ENCODE measurements at places on chromosomes 1 and 21. TPM values are rescaled to one million over a fixed set of nuclear protein-coding genes. Genes with fewer than 3 reads are reported as not detected.

DNA sequence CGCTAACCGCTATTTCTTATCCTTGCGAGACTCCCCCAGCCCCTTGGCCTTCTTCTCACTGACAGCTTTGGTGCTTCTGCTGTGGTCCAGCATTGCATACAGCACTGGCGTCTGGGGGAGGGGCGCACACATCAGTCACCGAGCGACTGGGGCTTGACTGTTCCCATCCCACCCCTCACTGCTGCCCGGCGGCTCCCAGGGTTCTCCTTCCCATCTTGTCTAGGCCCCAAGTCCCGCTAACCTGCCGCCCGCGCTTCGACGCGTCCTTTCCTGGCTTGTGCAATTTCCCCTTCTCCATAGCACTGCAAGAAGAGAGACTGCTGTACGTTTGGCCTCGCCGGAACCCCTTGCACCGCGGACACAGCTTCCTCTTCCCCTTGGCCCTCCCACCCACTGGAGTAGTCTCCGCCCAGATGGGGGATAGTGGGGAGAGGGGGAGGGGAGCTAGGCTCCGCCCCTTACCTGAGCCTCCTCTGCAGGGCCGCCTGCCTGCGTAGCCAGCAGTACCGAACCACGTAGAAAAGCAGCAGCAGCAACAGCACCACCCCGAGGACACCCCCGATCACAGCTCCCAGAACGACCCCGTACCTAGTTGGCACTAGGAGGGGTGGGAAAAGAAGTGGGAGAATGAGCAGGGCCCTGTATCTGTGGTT is 3.8 kb downstream of the MPZ start:
- peak overlapping the region; percentile 77 for H3K27ac ChIP-seq
- H3K36me3 ChIP-seq = no peaks in the 10 kb centered on the region
- H3K4me3 ChIP-seq = peak overlapping the region; percentile 97

GBP6 gene
- not detected for total RNA-seq

GRCh38 chr1:50704126-50704525 is 255.9 kb downstream of the FAF1 start:
- DNase-seq = no peak
- H3K4me3 ChIP-seq = no peak overlapping the region
- no peaks in the 10 kb centered on the region for H3K27me3 ChIP-seq
- peaks cover 2% of the 10 kb centered on the region for H3K4me1 ChIP-seq
- no peaks in the 10 kb centered on the region for H3K36me3 ChIP-seq
- H3K27ac ChIP-seq = no peak overlapping the region

DNA sequence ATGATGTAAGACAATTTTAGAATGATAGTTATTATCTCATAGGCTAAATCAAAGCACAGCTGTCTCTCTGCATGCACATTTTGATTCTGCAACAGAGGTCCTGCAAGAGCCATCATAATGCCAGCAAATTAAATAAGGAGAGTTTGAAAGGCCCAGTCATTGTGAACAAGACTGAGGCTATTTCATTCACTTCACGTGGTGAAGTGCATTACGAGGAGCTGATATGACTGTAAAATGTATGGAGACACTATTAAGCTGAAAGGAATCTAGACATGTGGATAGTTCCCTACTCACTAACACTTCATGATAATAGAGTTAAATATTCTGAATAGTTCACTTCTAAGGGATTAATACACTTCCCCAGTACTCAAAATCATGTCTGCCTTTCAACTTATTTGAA is 299.0 kb downstream of the SMYD3 start:
- H3K27ac ChIP-seq = no peak overlapping the region
- no peaks in the 10 kb centered on the region for H3K36me3 ChIP-seq
- no peaks in the 10 kb centered on the region for H3K27me3 ChIP-seq
- no peaks in the 10 kb centered on the region for H3K4me1 ChIP-seq

DNA sequence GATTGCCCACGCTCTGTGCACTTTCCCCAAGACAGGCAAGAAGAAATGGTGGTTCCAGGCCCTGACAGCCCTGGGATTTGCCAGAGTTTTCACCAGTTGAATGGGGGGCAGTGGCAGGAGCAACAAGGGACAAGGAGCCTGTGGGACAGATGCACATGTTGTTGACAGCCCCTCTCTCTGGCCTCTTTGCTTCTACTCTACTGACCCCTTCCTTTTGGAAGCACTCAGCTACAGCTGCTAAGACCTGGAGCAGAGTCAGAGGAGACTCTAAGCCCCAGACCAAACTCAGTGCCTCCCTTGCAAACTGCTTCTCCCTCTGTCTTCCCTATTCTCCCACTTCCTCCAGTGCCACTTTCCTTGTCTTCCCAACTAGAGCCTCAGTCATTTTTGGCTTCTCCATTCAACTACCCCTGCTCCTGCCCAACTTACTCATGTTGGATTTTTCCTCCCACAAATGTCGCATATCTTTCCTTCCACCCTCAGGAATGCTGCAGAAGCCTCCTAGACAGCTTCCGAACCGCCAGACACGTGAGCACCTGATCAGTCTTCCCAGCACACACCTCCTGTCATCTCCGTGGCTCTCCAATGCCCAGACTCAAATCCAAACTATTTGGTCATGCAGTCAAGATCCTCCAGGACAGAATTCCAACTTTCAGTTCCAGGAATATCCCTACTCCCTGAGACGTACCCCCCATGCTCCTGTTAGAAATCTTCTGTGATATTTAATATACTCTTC is 9.1 kb downstream of the INKA2 start:
- H3K4me3 ChIP-seq = no peak overlapping the region
- peaks cover 10% of the 10 kb centered on the region for H3K4me1 ChIP-seq
- H3K27me3 ChIP-seq = peaks cover 11% of the 10 kb centered on the region
- DNase-seq = no peak

DNA sequence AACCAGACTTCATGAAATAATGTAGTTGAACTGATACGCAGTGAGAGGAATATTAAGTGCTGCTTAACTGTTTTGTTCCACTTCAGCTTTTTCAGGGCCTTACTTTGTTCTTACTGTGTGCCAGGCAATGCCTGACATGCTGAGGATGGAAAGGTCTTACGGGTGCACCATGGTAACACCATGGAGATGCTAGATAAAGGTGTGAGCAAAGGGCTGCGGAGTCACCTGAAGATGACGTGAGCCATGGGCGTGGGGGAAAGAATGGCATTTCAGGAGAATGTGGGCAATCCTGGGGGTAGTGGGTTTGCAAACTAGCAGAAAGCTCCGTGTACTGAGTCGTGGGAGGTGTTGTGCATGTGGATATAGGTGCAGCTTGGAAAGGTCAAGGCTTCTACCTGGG is 27.3 kb downstream of the MAN1C1 start:
- H3K4me3 ChIP-seq = no peak overlapping the region
- H3K36me3 ChIP-seq = peaks cover under 1% of the 10 kb centered on the region
- H3K27ac ChIP-seq = no peak overlapping the region
- H3K27me3 ChIP-seq = peaks cover 30% of the 10 kb centered on the region

DNA sequence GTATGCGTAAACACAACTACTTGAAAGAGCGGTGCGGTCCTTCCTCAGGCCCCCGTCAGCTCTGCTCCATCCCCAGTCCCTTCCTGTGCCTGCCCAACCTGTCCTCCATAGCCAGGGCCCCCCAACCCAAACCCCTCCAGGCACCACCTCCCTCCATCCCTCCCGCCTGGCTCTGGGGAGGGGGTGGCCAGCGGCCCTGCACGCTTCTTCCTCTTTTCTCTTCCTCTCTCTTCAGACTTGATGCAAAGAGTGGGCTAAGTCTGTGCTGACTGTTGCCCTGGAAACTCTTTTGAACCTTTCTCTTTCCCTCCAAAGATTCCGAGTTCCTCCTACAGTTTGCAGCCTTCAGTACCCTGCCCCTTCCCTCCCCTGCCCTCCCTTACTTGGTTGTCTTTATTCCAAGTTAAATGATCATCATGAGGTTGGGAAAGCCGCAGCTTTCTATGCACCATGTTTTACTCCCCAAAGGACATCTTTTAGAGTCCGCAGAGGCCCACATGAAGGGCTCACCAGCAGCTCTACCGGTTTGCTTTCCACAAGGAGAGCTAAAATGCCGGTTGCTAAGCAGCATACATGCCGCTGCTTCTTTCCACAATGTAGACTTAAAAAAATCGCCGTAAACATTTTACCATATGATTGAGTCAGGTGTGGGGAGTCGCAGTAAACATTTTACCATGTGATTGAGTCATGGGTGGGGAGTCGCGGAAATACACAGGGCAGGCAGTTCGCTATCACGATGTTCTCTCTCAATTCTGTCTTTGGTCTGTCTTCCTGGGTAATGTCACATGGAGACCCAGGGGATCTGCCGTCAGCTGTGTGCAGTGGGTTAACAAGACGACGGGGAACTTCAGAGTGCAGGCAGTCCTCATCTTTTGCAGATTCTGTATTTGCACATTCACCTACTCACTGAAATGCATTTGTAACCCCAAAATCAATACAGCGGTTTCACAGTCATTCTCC is 525.3 kb downstream of the KIF26B start:
- peaks cover 3% of the 10 kb centered on the region for H3K27me3 ChIP-seq
- H3K4me3 ChIP-seq = no peak overlapping the region
- H3K27ac ChIP-seq = no peak overlapping the region
- DNase-seq = no peak
- no peaks in the 10 kb centered on the region for H3K36me3 ChIP-seq
- peaks cover 3% of the 10 kb centered on the region for H3K4me1 ChIP-seq

- DNase-seq = no peak
- H3K4me3 ChIP-seq = no peak overlapping the region
- no peaks in the 10 kb centered on the region for H3K27me3 ChIP-seq
- H3K36me3 ChIP-seq = no peaks in the 10 kb centered on the region
- peaks cover 4% of the 10 kb centered on the region for H3K4me1 ChIP-seq
These were observed 194.8 kb downstream of the EIF4G3 start for GRCh38 chr1:20981915-20982314.

OR2W3 gene
- not detected for total RNA-seq

GRCh38 chr1:150366416-150367296 is 2.7 kb downstream of the RPRD2 start:
- H3K27me3 ChIP-seq = no peaks in the 10 kb centered on the region
- H3K27ac ChIP-seq = peak overlapping the region; percentile 99
- DNase-seq = no peak
- peak overlapping the region; percentile 100 for H3K4me3 ChIP-seq
- peaks cover 27% of the 10 kb centered on the region for H3K4me1 ChIP-seq

GNG12 gene
- 8.9 TPM for total RNA-seq

DNA sequence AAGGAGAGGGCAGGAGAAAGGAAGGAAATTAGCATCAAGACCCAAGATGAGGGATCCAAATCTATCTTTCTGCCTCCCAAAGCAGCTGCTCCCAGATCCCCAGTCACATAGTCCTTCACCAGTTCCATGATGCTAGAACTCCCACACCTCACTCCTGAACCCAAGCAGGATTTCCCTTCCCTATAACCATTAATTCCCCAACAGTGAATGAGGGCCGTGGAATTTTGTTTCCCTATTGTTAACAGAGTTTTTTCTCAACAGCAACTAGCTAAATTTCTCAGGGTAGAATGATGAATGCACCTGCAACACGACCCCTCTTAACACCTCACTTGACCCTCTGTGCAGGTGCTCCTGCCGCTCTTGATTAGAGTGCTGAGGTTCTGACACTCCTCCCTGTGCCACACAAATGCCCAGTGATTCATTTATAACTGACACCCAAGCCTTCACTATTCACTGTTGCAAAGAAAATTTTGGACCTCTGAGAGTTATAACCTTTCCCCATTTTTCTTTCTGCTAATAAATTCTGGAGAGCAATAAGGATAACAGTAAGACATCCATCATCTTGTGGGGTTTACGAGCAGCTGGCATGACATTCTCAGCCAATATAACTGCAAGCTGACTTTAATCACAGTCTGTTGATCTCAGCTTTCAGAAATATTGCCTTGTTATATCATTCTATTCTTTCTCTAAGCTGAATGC is 25.4 kb upstream of the NPL start:
- H3K4me3 ChIP-seq = no peak overlapping the region
- no peak for DNase-seq
- no peak overlapping the region for H3K27ac ChIP-seq
- H3K27me3 ChIP-seq = peaks cover 6% of the 10 kb centered on the region
- H3K36me3 ChIP-seq = peaks cover 3% of the 10 kb centered on the region
- peaks cover 6% of the 10 kb centered on the region for H3K4me1 ChIP-seq

PMF1 gene
- total RNA-seq = 77.7 TPM

NUAK2 gene
- total RNA-seq = 5.6 TPM

GRCh38 chr1:31422505-31423319 is 9.7 kb downstream of the SERINC2 start:
- no peaks in the 10 kb centered on the region for H3K27me3 ChIP-seq
- DNase-seq = peak; percentile 68
- peaks cover 6% of the 10 kb centered on the region for H3K4me1 ChIP-seq
- H3K4me3 ChIP-seq = no peak overlapping the region

- no peaks in the 10 kb centered on the region for H3K36me3 ChIP-seq
- H3K4me3 ChIP-seq = no peak overlapping the region
- no peak for DNase-seq
- H3K27me3 ChIP-seq = no peaks in the 10 kb centered on the region
- H3K27ac ChIP-seq = no peak overlapping the region
These were observed 74.0 kb upstream of the ARHGEF16 start for GRCh38 chr1:3380469-3380868.

DNA sequence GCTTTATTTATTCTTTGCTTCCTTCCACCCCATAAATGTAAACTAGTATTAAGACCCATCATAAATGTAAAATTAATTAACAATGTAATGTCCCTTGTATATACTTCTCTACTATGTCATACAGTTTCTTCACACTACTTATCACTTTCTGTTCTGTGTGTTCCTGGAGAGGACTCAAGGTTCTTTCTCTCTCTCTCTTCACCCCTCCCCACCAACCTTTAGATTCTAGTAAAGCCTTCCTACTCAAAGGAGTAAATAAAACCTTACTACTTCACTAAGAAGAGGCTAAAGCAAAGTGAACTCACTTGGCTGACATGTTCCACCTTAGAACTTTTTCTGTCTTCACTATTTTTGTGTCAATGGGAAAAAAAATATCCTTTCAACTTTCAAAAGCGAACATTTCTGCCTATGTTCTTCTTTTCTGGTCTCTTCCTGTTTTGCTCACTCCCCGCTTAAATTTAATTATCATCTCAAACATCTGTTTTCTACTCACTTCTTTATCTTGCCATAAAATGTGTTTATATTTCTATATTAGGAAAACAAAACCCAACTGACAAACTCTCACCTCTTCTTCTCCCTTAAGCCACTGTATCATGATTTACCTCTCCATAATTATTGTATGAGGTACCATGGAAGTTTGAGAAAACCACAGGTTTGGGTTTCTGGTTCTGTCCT is 260.3 kb downstream of the DPYD start:
- peaks cover 10% of the 10 kb centered on the region for H3K4me1 ChIP-seq
- no peak for DNase-seq
- no peaks in the 10 kb centered on the region for H3K36me3 ChIP-seq
- no peaks in the 10 kb centered on the region for H3K27me3 ChIP-seq
- H3K4me3 ChIP-seq = no peak overlapping the region

DNA sequence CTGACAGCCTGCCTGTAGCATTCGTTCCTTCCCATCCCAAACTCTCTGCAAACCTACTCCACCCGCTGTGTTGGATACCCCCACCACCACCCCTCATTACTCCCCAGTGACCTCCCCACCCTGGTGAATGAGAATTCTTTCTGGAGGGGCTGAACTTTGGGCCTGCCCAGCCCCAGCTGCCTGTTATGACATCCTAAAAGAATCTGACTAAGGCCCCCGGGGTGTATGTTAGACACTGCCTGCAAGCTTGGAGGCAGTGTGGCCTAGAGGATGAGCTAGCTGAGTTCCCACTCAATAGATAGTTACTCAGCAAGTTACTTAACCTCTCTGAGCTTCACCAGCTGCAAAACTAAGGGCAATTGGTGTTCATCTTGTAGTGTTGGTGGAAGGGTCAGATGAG is 110.2 kb upstream of the FGGY start:
- H3K4me1 ChIP-seq = no peaks in the 10 kb centered on the region
- no peaks in the 10 kb centered on the region for H3K36me3 ChIP-seq
- no peak overlapping the region for H3K27ac ChIP-seq
- DNase-seq = no peak

- no peak for DNase-seq
- H3K4me3 ChIP-seq = no peak overlapping the region
- H3K4me1 ChIP-seq = no peaks in the 10 kb centered on the region
- H3K36me3 ChIP-seq = no peaks in the 10 kb centered on the region
- peaks cover 5% of the 10 kb centered on the region for H3K27me3 ChIP-seq
These were observed 134.5 kb downstream of the URB2 start for GRCh38 chr1:229760478-229760996.

LAMC1 gene
- total RNA-seq = 72.9 TPM

CFHR3 gene
- 0.31 TPM for total RNA-seq

TMEM51 gene
- total RNA-seq = 14.8 TPM
